ENCODE measurements at places on chromosomes 3 and 15.

DNA sequence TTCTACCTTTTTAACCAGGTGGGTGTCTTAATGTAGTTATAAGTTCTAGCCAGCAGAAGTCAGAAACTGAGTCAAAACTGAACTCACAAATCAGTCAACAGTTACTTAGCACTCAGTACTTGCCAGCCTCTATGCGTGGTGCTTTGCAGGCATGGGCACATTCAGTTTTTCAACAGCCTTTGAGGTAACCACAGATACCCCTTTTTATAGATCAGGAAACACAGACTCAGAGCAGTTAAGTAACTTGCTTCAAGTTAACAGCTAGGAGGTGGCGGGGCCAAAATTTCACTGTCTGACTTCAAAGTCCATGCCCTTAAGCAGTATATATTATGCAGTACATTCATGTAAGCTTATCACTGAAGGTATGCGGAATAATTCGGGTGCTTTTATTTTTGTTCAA is 139.4 kb downstream of the FHIT start:
- DNase-seq: no peak

DNA sequence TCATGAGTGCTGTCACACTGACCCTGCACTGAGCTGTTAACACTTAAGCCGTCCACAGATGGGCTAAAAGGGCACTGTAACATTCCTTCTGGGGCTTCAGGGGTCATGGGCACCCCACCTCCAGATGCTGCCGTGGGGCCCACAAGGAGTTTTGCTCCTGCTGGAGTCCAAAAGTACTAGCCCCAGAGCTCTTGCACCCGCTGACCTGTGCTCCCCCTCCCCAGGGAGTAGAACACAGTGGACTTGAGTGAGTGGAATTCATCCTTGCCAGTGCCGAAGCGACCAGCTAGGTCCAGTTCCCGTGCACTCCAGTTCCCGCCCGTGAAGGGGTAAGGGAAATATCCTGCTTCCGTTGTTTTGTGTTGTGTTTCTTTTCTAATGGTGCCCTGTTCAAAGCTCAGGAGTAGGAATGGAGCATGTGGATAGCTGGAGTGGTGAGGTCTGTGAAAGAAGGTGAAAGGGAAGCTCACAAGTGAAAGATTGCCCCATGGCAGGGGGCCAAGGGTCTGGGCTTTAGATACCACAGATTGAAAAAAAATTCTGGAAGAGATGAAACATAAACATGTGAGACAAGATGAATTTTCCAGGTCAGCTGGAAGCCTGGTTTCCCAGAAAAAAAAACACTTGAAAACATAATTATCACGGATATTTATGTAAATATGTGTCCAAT is 36.6 kb downstream of the SLCO2A1 start:
- no peak for DNase-seq

DNA sequence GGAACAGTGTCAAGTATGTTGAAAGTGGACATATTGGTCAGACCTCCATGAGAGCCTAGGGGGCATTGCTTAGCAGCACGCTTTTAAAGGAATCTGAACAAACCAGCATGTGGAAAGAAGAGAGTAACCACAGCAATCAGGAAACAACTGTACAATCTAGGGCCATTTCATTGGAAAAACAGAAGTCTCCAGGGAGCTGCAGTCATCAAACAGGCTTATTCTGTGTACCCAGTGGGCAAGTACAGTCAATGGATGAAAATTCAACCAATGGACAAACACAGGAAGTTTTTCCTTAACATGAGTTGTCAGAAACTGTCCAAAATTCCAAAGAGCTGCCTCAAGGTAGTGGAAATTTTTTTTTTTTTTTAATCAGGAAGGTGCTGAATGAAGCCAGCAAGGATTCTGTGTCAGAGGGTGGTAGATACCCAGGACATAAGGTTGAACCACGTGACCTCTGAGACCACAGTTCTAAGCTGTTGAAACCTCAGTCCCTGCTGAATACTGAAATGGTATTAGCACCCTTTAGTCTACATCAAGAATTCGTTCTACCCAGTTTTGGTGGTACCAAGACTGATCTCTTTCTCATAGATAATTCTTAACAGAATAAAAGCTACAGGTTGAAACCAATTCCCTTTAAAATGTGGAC is 4.4 kb upstream of the DLG1 start:
- no peak for DNase-seq

DNA sequence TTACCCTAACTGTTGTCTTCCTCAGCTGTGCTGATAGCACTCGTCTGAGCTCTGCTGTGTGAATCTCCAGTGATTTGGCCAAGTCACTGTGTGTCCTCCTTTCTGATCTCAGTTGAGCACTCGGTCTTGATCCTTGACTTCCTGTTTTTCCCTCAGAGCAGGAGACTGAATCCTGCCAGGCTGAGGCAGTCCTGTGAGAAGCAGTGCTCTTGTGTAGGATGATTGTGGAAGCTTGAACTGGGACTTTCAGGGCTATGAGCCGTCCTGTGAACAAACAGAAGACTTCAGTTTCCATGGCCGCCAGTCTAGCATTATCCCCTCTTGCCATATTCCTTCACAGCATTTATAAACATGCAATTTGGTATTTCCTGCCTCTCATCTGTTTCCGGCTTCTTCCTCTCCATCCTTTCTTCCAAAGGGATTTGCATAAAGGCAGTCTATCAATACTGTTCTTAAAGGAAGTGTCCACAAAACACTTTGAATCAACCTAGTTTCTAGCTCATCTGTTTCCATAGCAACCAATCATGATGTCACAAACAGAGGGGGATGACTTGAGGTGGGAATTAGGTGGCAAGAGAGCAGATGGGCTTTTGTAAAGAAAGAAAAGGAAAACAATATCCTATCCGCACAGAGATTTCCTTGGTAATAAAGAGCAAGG is 237.2 kb downstream of the AGBL1 start:
- no peak for DNase-seq

GRCh38 chr15:42090370-42090769 is 4.0 kb downstream of the PLA2G4D start:
- no peak for DNase-seq

GRCh38 chr3:110430146-110430545 is 641.5 kb upstream of the NECTIN3 start:
- DNase-seq: no peak

GRCh38 chr15:58182460-58183163 is 44.4 kb downstream of the AQP9 start:
- no peak for DNase-seq

DNA sequence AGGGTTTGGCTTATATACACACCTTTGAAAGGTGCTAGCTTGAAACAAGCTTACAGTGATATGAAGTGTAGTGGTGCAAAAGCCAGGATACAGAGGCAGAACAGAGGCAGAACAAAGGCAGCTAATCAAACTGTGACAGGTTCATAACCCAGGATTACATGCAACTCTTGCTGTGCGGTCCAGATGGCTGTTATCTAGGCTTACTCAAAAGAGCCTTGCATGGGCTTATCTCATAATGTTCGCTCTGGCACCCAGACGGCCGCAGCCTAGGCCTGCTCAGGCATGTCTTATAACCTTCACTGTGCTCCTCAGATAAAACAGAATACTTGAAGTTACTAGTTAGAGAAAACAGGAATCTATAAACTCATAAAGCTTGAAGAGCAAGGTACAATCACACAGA is 22.8 kb upstream of the NOX5 start:
- no peak for DNase-seq

- DNase-seq: no peak
Observed at GRCh38 chr3:154884952-154885351, 195.2 kb upstream of the MME start.

Data from activated CD8-positive, alpha-beta memory T cell treated with anti-CD3 and anti-CD28 coated beads for 4 hours (primary cell).